DMS79 (cell line): ENCODE measurements at places on chromosomes 13 and 19.

GRCh38 chr19:45125975-45126493 lies 33.1 kb downstream of the PPP1R37 start:
- DNase-seq = no peak

GRCh38 chr19:19257137-19257536 lies 16.0 kb downstream of the TM6SF2 start:
- DNase-seq = no peak

DNA sequence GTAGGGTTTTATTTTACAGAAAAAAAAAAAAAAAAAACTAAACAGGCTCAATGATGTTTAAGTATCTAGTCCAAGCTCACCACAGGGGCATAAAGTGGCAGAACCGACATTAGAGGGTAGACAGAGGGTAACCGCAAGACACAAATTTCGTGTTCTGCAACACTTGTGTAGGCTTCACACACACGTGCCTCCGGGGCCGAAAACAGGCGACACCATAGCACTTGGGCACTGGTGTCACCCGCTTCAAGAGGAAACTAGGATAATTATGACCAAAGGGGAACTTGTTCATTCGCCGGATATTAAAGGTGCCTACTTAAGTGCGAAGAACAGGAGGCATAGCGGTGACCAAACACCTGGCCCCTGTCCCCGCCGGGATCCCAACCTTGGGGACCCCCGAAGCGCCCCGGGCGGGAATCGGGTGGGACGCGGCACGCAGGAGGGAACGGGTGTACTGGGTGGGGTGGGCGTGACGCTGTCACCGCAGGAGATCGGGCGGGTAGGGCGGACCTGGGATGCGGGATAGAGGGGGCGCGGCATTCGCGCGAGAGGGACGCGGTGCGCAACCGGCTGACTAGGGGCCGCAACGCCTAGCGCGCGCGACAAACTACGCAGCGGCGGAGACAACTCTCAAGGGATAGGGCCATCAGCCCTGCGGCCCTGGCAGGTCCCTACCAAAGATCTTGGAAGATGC lies 558 bp downstream of the MZT1 start:
- DNase-seq = peak; percentile 15

DNA sequence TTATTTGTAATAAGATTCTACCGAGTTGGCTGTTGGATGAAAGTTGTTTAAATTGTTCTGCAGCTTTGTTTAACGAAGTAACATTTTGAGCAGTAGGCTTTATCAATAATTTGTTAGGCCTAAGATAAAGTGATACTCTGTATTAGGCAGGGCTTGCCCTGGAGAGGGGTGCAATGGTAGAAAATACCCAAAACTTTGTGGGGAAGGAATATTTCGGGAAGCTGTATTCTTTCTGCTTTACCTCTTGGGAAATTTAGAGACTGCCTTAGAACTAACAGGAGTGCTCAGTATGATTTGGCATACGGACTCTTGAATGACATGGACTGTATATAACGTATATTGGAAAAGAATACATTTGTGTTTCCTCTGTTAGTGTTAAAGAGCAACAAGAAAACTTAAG lies 2.5 kb downstream of the PDS5B start:
- DNase-seq = no peak

DNA sequence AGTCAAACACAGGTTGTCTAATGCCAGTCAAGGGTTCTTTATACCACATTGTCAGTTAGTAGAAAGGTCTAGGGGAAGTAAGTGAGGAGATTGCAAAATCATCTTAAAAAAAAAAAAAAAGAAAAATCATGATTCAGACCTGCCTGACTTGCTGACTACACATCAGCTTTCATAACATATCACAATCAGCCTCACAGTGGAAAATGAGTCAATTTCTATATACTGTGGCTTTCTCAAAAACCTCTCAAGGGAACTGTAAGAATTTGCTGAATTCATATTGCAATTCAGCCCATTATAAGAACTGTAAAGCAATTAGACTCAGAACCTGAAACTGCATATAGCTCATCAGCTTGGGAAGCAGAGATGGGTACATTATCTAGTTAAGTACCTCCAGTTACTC lies 75.3 kb upstream of the GPC6 start:
- no peak for DNase-seq

DNA sequence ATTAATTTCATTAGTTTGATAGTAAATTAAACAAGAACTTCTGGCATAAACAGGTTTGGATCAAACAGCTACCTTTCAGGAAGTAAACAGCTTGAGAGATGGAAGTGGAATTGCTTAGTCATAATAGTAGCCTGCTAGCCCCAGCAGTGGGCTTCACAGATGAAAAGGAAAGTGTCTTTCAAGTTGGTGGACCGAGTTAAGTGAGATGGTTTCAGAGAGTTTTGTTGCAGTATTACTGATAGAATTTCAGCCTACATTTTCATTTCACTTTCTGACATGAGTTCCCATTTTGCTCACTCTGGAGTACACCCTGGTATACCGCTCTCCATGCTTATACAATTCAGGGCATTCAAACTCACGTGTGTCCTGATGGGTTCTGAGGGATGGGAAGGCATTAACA lies 2.0 kb upstream of the PTOV1 start:
- no peak for DNase-seq

- no peak for DNase-seq
Observed at GRCh38 chr19:9076901-9077300, 10.0 kb upstream of the OR1M1 start.

- DNase-seq = peak; percentile 39
Observed at GRCh38 chr13:32031025-32031814, at the start of gene FRY. TSS of gene FRY (plus strand) at chr13:32031774. CDS start at chr13:32031796, 22 bp downstream.
